Activated effector memory CD4-positive, alpha-beta T cell treated with anti-CD3 and anti-CD28 coated beads, Interleukin-2, amount 50 U/mL, for 16 hours (primary cell): ENCODE measurements at places on chromosomes 12 and 14.

- DNase-seq: no peak
Measured at GRCh38 chr12:61384511-61384910, 875.7 kb upstream of the USP15 start.

- no peak for DNase-seq
Measured at GRCh38 chr14:78790271-78790670, 620.1 kb downstream of the NRXN3 start.

GRCh38 chr12:14605401-14605989, 37.8 kb upstream of the PLBD1 start:
- no peak for DNase-seq

GRCh38 chr14:101193106-101193844, 289.8 kb upstream of the RTL1 start:
- DNase-seq: peak; percentile 61

GRCh38 chr14:24664366-24664765, 30.4 kb upstream of the GZMB start:
- no peak for DNase-seq

DNA sequence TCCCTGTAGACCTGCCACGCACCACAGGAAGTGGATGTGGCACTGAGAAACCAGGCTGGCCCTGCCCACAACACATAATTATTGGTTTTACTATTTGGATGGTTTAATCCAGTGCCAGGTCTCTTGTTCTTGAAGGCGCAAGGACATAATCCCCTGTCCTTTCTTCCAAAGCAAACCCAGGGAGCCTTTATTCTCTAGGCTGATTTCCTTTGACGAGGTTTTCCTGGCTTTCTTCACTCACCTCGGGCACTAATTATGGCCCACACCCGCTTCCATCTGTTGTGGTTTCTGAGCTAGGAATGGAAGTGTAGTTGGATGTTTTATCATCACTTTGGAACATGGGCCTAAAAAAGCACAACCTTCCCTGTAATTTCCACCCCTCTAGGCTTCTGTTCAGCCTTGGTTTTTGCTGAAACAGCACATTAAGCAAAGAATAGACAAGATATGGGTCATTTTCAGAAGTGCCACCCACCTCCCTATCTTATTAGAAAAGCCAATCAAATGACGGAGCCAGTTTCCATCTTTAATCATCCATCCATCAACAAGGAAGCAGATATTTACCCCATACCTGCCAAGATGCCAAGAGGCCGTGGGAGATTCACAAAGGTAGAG, 73.9 kb downstream of the PPP1R36 start:
- no peak for DNase-seq

DNA sequence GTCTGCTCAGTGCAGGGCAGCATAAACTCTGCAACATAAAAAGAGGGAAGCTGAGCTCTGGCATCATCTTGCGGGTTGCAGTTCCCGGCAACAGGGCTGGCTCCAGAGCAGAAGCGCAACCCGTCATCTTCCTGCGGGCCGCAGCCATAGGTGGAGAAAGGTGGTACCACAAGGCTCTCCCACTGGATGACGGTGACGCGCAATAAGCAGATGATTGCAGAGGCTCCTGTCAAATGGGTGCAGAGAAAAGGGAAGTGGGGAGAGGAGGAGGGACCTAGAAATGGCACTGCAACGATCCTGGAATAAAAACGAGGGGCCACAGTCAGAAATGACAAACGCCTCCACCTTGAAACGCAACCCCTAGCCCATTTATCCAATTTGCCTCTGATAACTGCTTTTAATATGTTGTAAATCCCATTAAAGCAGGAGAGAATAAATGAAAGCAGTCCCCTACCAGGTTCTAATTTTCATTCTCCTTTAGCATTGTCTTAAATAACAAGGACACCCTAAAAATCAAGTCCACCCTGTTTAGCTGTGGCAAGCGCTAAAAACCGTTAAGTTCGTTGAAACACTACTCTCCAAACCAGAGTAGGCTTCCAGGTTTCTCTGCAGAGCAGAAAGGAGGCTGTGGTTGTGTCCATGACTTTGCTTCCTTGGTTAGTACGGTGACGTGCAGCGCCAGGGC, 30.9 kb upstream of the TUBA1C start:
- no peak for DNase-seq

DNA sequence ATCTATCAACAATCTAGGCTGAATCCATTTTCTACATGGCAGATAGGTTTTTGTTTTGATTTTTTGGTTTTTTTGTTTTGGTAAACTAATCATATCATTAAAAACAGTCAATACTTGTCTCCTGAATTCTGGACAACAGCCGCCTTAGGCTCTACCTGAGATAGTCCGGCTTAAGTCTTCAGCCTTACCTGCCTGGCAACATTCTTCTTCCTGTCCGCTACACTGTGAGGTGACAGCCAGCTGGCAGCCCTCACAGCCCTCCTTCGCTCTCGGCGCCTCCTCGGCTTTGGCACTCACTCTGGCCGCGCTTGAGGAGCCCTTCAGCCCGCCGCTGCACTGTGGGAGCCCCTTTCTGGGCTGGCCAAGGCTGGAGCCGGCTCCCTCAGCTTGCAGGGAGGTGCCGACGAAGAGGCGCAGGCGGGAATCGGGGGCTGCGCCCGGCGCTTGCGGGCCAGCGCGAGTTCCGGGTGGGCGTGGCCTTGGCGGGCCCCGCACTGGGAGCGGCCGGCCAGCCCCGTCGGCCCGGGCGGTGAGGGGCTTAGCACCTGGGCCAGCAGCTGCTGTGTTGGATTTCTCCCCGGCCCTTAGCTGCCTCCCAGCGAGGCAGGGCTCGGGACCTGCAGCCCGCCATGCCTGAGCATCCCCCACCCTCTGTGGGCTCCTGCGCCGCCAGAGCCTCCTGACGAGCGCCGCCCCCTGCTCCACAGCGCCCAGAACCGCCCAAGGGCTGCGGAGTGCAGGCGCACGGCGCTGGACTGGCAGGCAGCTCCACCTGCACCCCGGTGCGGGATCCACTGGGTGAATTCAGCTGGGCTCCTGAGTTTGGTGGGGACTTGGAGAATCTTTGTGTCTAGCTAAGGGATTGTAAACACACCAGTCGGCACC, 49.0 kb downstream of the MDGA2 start:
- no peak for DNase-seq

GRCh38 chr12:130925666-130926015, 28.1 kb upstream of the ADGRD1 start:
- DNase-seq: no peak

GRCh38 chr12:49503674-49504180, 35.1 kb upstream of the KCNH3 start:
- no peak for DNase-seq

- no peak for DNase-seq
Measured at GRCh38 chr14:74670726-74671411, 42.0 kb downstream of the AREL1 start.

GRCh38 chr14:68527329-68527851, 265.5 kb downstream of the ZFP36L1 start:
- no peak for DNase-seq

DNA sequence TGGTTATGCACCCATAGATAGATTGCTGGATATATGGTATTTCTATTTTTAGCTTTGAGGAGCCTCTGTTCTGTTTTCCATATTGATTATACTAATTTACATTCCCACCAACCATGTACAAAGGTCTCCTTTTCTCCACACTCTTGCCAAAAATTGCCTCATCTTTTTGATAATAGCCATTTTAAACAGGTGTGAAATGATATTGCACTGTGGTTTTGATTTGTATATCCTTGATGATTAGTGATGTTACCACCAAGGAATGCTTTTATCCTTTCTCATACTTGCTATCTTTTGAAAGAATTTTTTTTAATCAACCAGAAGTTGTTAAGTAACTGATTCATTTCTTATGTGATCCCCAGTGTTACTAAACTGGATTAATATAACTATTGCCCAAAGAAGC, 60.0 kb downstream of the BBS10 start:
- DNase-seq: no peak

GRCh38 chr14:38549564-38549963, 293.7 kb upstream of the CLEC14A start:
- DNase-seq: no peak

- no peak for DNase-seq
Measured at GRCh38 chr12:101703487-101703886, 6.0 kb downstream of the CHPT1 start.

DNA sequence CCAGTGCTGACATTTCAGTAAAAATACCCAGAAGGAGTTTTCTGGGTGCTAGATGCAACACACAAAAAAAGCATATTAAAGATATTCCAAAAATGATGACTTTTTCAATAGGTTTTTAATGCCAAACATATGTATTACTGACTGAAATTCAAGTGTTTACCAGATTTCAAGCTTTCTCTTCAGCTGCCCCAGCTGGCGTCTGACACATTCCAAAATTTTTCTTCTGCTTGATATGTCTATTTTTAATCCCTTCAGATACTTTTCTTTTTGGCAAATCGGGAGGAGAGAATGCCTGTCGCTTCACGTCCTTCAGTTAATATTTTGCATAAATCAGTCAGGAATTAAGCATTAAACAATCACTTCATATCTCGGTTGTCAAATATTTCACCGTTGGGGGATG, 7.1 kb upstream of the CCDC60 start:
- DNase-seq: no peak

DNA sequence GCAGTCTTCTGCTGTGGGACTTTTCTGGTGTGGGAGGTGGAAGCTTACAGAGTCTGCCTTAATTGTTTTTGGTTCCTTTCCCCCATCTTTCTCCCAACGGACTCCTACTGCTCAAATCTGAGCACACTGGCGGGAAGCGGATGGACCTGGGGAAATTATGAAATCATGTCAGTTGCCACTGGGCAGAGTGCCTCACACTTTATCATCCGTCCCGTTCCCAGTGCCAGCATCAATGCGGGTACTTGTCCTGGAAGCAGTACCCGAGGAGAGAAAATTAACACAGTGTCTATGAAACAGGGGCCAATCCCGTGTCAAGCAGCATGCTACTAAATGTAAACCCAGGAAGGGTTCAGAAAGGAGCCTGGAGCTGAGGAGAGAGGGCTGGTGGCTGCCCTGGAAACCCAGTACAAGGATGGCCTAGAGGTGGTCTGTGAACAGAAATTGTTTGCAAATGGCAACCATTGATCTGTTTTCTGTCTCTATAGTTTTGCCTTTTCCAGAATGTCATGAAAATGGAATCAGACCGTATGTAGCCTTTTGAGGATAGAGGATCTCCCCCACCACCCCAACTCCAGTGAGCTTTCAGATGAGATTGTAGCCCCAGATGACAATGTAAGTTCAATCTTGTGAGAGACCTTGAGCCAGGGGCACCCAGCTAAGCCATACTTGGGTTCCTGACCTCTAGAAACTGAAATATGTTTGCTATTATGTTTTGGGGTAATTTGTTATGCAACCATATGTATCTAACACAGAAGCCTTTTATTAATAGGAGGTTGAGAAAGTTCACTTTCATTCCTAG, 908 bp upstream of the CDKL1 start:
- DNase-seq: no peak

GRCh38 chr12:85580562-85581168, 255.5 kb downstream of the RASSF9 start:
- no peak for DNase-seq

DNA sequence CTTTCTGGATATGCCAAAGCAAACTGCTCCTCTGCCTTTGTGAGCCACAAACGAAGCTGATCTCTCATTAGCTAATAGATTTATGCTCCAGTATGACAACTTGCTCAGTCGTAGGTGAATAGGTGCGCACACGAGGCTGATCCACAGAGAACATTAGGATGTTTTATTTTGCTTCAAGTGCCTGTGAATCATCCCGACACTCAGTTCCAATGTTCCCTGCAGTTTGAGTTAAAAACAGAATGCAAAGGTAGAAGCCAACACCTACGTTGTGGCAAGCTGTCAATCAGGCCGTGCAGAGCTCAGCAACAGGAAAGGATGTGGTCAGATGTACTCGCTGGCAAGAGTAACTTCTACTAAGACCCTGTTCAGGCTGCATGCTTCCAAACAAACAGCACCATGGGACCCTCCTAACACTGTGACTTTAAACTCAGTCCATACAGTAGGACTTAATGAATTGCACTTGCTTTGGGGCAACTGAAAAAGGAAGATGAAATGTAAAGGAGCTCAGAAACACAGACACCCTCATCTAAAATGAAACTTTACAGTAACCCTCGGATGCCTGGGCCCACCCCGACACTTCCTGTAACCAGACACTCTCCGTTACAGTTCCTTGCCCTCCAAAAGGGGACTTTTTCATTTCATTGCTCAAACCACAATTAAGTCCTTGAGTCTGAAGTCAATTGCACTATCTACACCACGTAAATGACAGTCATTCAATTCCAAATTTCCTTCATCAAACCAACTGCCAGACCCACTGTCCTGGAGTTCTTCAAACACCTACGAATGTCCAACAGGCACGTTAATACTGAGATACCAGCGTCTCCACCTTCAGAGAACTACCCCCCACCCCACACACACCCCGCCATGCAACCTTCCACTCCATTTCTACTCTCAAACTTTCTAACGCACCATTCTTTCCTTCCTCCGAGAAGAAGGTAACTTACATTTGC, 1.6 kb downstream of the CCDC88C start:
- DNase-seq: peak; percentile 87

DNA sequence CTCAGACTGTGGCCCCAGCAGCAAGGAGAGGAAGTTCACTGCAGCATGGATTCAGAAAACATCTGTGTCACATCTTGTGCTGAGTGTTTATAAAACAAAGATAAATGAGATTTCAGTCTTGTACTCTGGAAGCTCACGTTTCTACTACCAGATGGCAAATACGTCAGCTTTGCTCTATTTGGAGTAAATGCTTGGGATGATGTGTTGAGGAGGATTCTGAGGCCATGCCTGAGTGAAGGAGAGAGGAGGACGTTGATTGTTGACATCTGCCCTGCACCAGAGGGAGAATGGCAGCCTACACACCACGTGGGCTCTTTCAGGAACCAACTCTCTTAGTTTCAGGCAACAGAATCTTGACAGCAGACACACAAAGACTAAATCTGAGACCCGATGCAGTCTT, 188.9 kb downstream of the TMEM132C start:
- no peak for DNase-seq

DNA sequence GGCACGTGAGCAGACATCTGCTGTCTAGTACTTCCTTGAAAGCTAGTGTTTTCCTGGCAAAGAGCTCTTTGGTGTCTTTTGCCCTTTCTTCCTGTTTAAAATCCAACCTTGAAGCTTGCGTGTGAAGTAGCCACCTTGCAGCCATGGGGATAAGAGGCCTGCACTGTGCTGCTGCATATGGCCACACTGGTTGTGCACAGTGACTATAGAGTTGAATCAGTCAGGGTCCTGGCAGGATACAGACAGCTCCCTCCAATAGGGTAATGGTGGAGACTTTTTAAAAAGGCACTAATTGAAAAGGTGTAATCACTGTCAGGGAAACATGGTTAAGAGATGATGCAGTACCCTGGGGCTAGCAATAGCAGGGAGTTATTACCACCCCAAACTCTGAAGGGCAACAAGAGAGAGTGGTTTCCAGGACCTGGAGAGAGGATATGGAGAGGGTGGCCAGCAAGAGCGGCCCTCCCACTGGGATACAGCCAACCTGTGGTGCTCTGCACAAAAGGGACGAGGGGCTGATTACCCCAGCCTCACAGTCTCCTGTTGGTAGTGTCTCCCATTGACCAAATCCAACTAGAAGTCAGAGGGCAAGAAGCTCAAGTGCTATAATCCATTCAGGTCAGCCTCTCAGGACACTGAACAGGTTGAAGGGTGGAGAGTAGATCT, 4.8 kb upstream of the GLT8D2 start:
- no peak for DNase-seq

- no peak for DNase-seq
Measured at GRCh38 chr14:64215978-64216377, 78.2 kb downstream of the ESR2 start.

- no peak for DNase-seq
Measured at GRCh38 chr12:2018391-2018790, 14.1 kb upstream of the DCP1B start.
